ENCODE measurements at places on chromosomes 6 and 20.
A peak's percentile ranks its signal among the peaks of the same experiment; 100 is the strongest.

- DNase-seq: no peak
Observed at GRCh38 chr6:138157986-138158638, 3.6 kb upstream of the ARFGEF3 start.

- no peak for DNase-seq
Observed at GRCh38 chr6:41975276-41975675, 33.7 kb upstream of the CCND3 start.

DNA sequence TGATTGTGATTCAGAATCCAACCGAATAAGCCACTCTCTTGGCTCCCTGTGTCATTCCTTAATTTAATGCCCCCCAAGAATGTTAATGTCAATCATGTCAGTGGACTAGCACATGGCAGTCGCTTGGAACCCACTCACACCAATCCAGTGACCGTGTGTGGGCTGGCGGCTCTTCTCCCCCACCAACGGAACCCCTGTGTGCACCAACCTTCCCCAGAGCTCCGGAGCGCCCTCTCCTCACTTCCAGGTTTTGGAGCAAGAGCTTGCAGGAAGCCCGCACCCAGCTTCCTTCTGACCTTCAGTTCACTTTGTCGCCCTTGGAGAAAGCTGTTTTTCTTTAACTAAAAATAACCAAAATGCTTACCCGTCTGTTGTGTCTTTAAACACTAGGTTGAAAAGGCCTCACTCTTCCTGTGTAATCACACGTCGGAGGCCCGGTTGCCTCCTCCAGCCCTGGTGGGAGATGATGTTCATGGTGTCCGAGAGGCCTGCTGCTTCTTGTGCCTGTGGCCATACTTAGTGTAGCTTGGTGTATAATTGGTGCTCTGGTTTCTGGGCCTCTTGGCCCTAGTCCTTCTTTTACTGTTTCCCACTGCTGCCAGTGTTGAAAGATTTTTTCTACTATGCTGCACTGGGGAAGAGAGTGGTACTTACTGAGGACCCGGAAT is 17.8 kb upstream of the MAP1LC3A start:
- DNase-seq: no peak

DNA sequence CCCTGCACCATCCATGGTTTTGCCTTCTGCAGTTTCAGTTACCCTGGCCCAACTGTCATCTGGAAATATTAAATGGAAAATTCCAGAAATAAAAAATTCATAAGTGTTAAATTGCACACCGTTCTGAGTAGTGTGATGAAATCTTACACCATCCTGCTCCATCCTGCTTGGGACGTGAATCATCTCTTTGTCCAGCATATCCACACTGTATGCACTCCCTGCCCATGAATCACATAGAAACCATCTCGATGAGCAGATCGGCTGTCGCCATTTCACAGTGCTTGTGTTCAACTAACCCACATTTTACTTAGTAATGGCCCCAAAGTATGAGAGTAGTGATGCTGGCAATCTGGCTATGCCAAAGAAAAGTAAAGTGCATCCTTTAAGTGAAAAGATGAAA is 105.9 kb upstream of the ID4 start:
- peak; percentile 95 for DNase-seq

Measured in fibroblast of skin of right quadriceps (primary cell).